ENCODE measurements at places on chromosomes 6 and 20.

GRCh38 chr6:43833223-43833995 is 63.4 kb downstream of the VEGFA start:
- DNase-seq, result no peak

- no peak for DNase-seq
Measured at GRCh38 chr20:36145877-36146707, 8.4 kb upstream of the EPB41L1 start.

GRCh38 chr20:61106438-61106837 is 145.6 kb upstream of the CDH4 start:
- no peak for DNase-seq

DNA sequence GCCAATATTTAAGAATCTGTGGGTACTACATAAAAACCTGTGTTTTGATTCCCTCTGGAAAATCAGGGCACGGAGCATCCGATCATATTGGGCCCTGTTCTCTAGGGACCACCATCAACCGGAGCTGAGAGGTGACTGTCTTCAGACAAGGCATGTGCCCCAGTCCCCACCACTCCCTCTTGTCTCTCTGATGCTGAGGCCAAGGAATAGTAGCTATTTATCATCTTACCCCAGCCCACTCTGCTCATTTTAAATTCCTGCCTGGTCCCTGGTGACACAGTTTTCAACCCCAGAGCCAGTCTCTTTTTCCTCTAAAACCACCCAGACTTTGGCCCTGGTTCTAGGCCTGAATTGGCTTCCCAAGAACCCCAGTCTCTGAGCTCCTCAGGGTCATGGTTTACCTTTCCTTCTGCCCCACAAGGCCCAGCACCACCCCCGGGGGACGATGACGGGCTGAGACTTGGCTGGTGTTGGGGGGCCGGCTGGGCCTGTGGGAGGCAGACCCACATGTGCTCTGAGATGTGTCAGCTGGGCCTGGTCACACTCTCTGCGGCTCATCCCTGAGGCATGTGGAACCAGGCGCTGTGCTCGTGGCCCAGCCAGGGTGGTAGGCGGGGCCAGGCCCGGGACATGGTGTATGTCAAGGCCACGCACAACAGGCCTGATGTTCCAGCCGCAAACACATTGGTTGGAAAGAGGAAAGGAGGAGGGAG is 114.4 kb downstream of the CEBPB start:
- no peak for DNase-seq

GRCh38 chr6:131400779-131401496 is 172.1 kb upstream of the ARG1 start:
- DNase-seq, result no peak

DNA sequence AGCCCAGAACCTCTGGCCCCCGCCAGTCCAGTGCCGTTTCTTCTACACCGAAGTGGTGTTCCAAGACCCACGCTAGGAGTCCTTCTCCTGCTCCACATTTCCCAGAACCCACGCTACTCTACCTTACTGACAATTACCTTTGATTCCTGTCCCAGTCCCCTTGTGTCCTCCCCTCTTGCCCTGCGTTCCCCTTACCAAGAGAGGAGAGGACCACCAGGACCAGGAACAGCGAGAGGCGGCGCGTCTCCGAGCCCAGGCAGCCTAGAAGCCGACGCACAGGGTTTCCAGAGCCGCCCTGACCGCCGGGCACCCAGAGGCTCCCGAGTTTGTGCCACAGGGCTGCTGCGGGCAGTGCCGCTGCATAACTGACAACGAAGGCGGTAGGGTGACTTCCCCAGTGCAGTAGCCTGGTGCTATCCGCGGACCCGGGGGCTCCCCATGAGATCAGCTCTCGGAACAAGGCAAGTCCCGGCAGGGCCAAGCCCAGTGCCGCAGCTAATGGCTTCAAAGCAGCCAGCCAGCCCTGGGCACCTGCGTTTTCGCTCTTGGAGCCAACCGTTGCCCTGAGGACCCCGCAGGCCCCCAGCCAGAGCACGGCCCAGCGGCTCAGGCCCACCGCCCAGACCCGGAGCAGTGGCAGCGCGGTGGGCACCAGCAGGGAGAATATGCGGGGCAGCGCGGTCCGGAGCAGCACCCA is 512 bp downstream of the TAP1 start:
- peak; percentile 31 for DNase-seq

DNA sequence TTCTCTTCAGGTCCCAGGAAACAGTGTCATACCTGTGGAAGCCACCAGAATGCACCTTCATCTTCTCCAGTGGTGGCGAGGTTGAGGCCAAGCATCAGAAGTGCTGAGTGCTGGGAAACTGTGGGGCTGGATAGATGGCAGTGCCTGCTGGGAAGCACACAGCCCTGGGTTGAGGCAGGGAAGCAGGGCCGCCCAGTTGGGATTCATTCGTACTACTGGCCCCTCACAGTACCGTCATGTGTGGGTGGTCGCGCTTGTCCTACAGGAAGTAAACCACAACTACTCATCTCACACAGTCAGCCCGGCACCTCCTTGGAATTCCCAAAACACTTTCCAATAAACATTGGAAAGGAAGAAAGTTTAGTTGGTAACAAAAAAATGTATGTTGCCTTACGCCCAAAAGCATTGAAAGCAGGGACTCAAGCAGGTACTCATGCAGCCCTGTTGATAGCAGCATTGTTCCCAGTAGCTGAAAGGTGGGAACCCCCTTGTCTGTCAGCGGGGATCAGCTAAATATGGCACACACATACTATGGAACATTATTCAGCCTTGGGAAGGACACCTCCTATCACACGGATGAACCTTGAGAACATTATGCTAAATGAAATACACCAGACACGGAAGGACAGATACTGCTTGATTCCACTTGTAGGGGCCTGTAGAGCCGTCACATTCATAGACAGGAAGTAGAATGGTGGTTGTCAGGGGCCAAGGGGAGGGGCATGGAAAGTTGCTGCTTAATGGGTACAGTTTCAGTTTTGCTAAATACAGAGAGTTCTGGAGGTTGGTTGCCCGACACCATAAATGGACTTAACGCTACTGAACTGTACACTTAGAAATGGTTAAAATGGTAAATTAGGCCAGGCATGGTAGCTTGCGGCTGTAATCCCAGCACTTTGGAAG is 162.7 kb downstream of the MTHFD1L start:
- no peak for DNase-seq

- DNase-seq, result no peak
Measured at GRCh38 chr6:127404133-127404532, 55.1 kb downstream of the KIAA0408 start.

DNA sequence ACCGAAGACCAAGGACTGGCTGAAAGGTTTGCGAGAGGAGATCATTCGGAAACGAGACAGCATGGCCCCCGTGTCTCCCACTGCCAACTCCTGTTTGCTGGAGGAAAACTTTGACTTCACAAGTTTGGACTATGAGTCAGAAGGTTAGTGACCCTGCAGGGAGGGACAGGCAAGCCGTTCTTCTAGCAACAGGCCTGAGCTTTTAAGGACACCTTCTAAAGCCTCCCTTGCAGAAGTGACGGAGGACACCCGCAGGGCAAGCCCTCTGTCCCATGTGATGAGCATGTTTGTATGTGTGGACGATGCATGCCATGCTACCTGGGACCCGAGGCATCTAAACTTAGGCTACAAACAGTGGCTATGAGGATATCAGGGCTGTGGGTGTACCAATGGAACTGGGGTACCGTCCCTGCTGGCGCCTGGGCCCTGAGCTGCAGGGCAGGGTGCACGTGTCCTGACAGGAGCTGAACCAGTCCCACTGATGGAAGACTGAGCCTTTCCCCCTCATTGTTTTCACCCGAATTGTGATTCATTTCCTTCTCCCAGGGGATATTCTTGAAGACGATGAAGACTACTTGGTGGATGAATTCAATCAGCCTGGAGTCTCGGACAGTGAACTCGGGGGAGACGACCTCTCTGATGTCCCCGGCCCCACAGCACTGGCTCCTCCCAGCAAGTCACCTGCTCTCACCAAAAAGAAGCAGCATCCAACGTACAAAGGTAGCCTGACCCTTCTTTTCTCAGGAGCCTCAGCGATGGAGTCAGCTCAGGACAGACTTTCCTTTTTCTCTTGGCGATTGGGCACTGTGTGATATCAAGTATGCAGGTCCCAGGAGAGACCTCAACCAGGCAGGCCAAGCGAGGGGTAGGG is 84.4 kb downstream of the SERAC1 start:
- DNase-seq, result no peak

- DNase-seq, result no peak
Measured at GRCh38 chr20:3238616-3239025, 369 bp downstream of the SLC4A11 start.

- DNase-seq, result no peak
Measured at GRCh38 chr6:87574237-87574804, 15.5 kb downstream of the RARS2 start.

DNA sequence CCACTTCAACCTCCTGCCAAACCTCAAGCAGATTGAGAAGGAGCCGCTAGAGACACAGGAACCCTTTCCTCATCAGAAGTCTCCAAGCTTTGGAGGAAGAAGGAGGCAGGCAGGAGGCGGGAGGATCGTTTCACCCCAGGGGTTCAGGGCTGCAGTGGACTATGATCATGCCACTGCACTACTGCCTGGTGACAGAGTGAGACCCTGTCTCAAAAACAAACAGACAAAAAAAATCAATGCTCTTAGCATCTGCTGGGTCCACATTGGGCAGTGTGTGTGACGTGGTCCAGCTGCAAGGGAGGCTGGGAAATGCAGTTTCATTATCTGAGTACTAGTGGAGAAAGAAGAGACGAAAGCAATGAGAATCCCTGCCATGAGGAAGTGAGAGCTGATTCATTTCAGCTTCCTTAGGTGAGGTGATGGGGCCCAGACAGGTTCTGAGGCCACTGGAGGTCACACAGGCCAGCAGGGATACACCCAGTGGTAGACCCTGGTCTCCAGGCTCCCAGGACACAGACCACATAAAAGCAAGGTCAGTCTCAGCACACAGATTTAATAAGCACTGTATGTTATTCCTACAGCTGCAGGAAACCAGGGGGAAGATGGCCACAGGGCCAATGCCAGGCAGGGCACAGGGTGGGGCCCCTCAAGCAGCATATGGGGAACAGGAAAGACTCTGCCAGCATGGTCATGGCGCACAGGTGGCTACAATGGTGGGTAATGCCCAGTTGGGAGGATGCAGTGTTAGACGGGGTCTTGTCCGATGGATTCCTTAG is 4.3 kb downstream of the GFRA4 start:
- no peak for DNase-seq

DNA sequence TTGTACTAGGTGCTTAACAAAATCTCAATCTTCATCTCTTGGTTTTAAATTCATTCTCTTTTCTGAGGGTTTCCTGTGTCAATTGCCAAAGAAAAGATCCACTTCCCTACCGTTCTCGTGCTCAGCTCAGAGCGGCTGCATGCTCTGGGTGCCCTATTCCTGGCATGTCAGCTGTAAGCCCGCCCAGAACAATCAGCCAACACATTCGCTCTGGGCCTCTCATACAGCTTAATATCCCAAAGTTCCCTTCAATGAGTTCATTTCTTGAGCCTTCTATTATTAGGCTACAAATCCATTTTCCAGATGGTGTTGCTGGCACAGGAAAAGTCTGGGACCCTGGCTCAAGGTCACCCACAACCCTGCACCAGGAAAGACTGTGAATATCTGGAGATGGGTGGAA is 24.3 kb upstream of the LRFN2 start:
- no peak for DNase-seq

DNA sequence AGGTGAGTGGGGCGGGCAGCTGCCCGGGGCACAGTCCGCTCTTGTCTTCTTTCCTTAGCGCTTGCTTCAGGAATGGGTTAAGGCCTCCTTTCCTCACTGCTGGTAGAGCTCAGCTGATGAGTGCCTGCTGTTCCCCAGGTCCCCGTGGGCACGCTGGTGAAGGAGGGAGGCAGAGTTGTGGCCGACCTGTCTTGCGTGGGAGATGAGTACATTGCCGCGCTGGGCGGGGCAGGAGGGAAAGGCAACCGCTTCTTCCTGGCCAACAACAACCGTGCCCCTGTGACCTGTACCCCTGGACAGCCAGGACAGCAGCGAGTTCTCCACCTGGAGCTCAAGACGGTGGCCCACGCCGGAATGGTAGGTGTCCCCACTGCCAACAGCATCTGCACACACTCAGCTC is 15.7 kb downstream of the MTG2 start:
- DNase-seq, result no peak

DNA sequence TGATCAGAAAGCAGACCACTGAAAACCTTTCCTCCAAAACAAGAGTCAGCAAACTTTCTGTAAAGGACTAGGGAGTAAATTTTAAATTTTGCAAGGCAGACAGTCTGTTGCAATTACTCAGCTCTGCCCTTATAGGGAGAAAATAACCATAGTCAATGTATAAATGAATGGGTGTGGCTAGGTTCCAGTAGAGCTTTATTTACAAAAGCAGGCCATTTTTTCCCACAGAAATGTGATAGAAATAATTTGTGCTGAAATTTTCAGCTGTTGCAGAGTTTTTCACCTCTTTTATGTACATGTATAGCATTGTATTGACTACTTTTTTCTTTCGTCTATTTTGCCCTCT is 7.7 kb downstream of the AMD1 start:
- DNase-seq, result no peak

GRCh38 chr20:9388160-9388812 is 126.1 kb upstream of the LAMP5 start:
- DNase-seq, result no peak

DNA sequence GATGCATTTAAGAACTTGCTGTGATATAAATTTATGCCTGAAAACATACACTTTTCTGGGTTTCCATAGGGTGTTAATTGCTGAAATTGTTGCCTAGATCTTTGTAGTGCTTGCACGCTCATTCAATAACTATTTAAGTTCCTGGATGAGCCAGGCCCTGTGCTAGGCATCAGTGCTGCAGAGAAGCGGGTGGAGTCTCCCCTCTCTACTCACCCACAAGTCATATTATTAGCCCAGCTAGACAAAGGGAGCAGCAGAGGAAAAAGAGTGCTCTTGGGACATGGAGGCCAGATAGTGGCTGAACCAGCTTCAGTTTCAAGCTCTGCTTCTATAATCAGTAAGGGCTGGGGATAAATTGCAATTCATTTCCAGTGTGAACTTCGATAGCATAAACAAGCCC is 329.1 kb downstream of the TFAP2B start:
- no peak for DNase-seq

- DNase-seq, result no peak
Measured at GRCh38 chr6:83920017-83920416, 60.5 kb downstream of the CYB5R4 start.

- no peak for DNase-seq
Measured at GRCh38 chr6:157741948-157742556, 81.0 kb upstream of the SNX9 start.

- DNase-seq, result no peak
Measured at GRCh38 chr6:44869321-44869897, 458.7 kb upstream of the RUNX2 start.

DNA sequence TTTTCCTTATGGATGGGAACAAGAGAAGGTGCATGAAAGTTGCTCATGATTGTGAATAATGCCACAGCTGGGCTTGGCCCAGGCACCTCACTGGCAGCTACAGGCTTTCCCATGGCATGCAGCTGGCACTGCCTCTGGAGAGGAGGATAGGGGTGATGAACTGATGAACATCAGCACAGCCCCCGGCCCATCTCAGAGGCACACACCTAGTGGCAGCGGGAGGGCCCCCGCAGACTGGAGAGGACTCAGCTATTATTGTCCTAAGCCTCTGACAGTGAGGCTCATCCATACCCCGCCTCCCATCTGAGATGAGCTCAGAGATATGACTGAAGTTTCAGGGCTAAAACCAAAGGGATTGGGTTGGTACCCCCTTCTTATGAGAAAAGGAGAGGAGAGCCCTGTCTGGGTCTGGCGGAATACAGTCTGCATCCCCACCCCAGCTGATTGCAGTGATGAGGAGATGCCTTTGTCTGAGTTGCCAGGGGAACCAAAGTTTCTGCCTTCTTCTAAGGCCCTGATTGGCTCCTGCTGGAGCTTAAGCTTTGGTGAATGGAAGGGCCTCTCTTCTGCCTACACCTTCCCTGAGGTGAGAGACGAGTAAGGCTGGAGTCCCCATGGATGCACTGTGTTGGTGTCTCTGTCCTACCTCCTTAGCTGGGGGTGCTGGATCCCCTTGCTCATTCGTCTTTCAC is 27.6 kb upstream of the EPB41L1 start:
- no peak for DNase-seq

All from activated T-helper 1 cell treated with Interleukin-2 at 50 U/mL for 16 hours (primary cell).